ENCODE measurements at places on chromosomes 12 and 14.

DNA sequence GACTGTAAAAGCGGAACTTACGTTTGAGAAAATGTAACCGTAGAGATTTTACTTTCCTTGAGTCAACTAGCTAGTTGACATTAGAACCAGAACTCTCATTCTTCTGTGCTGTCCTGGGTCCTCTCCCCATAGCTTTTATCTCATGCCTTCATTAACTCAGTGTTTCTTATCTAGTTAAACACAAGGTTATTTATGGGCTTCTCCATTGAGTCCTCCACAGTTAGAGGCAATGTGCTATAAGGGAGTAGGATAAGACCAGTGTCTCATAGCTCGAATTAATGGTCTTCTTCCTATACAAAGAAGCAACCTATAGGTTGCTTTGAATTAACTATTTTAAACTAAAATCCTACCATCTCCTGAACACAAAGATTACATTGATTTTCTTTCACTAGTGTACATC lies 129.8 kb downstream of the ACSS3 start:
- H3K27me3 ChIP-seq: no peaks in the 10 kb centered on the region
- H3K27ac ChIP-seq: no peak overlapping the region
- DNase-seq: no peak
- no peaks in the 10 kb centered on the region for H3K36me3 ChIP-seq
- H3K4me1 ChIP-seq: peaks cover 28% of the 10 kb centered on the region

DNA sequence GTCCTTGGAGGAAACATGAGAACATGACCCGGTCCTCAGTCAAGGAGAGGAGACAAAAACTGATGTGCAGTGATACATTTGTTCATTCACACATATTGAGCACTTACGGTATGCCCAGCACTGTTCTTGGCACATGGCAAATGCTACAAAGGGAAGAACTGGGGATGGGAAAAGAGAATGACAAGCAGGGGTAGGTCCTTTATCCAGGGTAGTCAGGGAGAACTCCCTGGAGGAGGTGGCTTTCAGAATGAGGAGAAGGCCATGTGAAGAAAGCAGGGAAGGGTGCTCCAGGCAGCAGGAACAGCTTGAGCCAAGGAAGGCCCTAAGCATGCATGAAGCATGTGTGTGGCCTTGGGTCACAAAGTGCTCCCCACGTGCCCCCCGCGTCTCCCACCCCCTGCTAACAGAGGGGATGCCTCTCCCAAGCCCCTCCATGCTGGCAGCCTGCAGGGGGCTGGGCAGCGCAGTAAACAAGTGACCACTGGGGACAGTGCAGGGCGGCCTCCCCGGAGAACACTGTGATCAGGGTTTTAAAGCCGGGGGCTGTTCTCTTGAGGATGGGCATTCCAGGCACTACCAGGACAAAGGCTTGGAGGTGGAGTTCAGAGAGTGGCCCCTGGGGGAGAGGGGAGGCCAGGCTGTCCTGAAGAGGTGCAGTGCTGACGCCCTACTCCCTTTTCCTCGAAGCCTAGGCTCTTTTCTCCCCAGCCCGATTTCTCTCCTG lies 71.0 kb downstream of the PHETA1 start:
- no peaks in the 10 kb centered on the region for H3K36me3 ChIP-seq
- H3K27me3 ChIP-seq: no peaks in the 10 kb centered on the region
- H3K4me1 ChIP-seq: no peaks in the 10 kb centered on the region

GRCh38 chr12:101670007-101670671 lies 27.3 kb upstream of the CHPT1 start:
- no peaks in the 10 kb centered on the region for H3K27me3 ChIP-seq
- no peaks in the 10 kb centered on the region for H3K4me1 ChIP-seq
- H3K4me3 ChIP-seq: no peak overlapping the region
- peak; percentile 47 for DNase-seq
- no peak overlapping the region for H3K27ac ChIP-seq
- no peaks in the 10 kb centered on the region for H3K36me3 ChIP-seq

DNA sequence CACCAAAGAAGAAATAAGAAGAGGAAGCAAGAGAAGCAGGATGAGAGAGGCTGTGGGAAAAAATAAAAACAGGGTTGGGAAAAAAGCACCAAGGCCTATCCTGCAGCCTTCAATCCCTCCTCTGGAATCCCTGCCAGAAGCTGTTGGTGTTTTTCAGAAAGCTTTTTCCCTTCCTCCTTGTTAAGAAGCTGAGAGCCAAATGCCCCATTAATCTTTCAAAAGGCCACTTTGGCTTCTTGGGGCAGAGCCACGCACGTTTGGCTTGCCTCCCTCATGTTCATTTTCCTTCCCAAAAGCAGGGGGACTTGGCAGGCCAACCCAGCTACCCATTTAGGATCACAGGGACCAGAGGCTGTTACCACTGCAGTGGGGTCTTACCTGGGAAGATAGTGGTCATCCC lies 365.3 kb downstream of the NUAK1 start:
- H3K4me3 ChIP-seq: no peak overlapping the region
- H3K27ac ChIP-seq: no peak overlapping the region
- H3K36me3 ChIP-seq: no peaks in the 10 kb centered on the region
- DNase-seq: no peak
- H3K4me1 ChIP-seq: no peaks in the 10 kb centered on the region

DNA sequence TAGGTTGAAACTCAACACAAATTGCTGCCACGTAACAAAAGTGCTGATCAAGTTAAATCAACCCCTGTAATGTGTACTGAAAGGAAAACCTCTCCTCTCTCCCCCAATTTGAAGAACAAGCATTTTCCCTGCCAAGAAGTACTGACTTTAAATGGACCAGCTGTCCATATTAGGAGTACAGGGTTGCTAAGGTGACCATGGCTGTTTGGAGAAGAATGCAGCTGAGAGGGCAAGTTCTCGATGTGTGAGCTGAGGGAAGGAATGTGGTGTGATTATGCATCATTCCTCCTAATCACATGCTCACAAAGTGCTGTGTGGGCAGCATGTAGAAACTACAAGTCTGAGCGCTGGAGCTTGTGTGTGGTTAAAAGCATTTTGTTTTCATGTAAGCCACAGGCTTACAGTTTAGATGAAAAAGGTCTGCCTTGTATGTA lies 50.9 kb upstream of the CCT2 start:
- H3K36me3 ChIP-seq: no peaks in the 10 kb centered on the region
- H3K4me1 ChIP-seq: no peaks in the 10 kb centered on the region
- no peak overlapping the region for H3K27ac ChIP-seq
- DNase-seq: peak; percentile 71
- H3K4me3 ChIP-seq: no peak overlapping the region

Data from endothelial cell of umbilical vein (primary cell).